ENCODE measurements at places on chromosomes 5 and 9. TPM values are rescaled to one million over a fixed set of nuclear protein-coding genes. Genes with fewer than 3 reads are reported as not detected.

DNA sequence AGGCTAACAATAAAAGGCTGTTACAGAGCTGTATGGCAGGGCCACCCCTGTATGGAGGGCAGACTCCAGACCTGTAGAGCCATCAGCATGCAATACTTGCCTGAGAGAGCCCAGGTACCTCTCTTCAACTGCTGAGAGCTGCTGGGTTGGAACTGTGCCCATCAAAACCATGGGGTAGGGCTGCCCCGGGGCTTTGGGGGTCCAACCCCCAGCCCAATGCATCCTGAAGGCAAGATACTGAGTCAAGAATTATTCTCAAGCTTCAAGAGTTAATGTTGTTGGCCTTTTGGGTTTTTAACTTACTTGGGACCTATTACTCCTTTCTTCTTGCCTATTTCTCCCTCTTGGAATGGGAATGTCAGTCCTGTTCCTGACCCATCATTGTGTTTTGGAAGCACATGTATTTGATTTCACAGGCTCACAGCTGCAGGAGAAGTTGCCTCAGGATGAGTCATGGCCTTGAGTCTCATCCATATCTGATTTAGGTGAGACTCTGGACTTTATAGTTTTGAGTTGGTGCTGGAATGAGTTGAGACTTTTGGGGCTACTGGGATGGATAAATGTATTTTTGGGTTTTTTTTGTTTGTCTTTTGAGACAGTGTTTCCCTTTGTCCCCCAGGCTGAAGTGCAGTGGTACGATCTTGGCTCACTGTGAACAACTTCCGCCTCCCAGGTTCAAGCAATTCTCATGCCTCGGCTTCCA, 21.0 kb upstream of the CDK7 start:
- no peaks in the 10 kb centered on the region for H3K27me3 ChIP-seq
- H3K36me3 ChIP-seq: no peaks in the 10 kb centered on the region
- peaks cover 3% of the 10 kb centered on the region for H3K4me1 ChIP-seq
- DNase-seq: no peak
- no peak overlapping the region for H3K4me3 ChIP-seq

DNA sequence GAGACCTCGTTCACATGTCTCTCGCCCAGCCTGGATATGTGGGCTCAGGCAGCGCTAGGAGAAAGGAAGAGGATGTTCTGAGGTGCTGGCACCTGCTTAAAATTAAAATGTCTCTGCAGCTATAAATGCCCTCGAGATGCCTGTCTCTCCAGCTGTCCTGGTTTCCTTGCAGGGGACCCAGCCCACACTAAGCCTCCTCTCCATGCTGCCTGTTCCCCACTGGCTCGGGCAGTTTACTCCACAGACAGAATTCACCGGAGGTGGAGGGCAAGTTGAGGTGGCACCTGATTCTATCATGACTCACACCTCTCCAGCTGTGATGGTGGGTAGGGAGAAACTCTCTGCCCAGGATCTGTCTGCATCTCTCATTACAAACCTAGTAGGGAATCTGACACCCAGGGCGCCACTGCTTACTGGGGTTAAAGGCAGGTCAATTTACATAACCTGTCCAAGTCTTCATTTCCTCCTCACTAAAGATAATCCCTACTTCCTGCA, 420.9 kb downstream of the SPOCK1 start:
- no peak overlapping the region for H3K4me3 ChIP-seq
- H3K27me3 ChIP-seq: no peaks in the 10 kb centered on the region
- no peak for DNase-seq
- no peaks in the 10 kb centered on the region for H3K4me1 ChIP-seq
- H3K36me3 ChIP-seq: no peaks in the 10 kb centered on the region

DNA sequence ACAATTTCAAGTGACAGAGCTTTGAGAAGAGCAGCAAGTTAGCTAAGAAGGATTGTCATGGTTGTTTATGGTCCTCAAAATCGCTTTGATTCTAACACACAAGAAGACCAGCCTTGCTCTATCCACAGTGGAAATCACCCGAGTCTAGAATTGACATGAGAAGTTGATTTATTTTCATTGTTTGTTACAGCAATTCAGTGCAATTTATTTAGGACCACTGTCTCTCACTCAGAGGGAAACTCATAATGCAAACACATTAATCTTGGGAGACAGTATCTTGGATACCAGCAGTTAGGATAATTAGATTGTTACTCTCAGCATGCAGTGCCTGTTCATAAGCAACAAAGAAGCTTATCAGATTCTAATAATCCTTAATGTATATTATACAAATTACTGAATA, 498.9 kb downstream of the NTRK2 start:
- no peaks in the 10 kb centered on the region for H3K27me3 ChIP-seq
- H3K36me3 ChIP-seq: no peaks in the 10 kb centered on the region
- H3K27ac ChIP-seq: no peak overlapping the region
- no peaks in the 10 kb centered on the region for H3K4me1 ChIP-seq
- DNase-seq: no peak

Gene FNBP1
- 18.5 TPM for total RNA-seq

DNA sequence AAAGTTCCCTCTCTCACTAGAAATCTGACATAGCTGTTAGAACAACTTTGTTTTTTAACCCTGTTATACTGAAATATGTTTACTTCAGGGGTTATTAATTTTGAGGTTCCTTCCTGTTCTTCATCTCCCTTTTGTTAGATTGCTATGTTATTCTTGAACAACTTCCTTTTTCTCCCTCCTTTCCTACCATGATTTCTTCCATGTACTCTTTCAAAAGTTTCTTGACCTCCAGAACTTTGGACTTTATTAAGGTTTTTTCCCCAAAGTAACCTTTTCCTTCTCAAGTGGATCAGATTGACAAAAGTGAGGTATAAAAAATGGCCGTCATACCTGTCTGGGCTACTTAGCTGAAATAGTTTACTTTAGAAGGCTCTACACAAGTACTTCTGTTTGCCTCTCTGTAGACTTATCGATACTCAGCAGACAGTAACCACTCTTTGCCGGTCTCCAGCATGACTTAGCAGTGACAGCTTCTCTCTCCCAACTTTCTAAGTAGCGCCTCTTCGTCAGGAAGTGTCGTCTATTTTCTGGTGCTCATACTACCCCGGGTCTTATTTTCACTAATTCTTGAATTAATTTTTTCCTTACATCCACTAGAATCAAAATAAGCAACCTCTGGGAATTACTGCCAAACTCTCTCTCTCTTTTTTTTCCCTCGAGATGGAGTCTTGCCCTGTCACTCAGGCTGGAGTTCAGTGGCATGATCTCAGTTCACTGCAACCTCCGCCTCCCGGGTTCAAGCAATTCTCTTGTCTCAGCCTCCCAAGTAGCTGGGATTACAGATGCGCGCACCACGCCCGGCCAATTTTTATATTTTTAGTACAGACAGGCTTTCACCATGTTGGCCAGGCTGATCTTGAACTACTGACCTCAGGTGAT, 19.7 kb downstream of the NFIL3 start:
- DNase-seq: no peak
- H3K36me3 ChIP-seq: peaks cover under 1% of the 10 kb centered on the region
- no peak overlapping the region for H3K27ac ChIP-seq
- no peaks in the 10 kb centered on the region for H3K27me3 ChIP-seq
- no peak overlapping the region for H3K4me3 ChIP-seq

DNA sequence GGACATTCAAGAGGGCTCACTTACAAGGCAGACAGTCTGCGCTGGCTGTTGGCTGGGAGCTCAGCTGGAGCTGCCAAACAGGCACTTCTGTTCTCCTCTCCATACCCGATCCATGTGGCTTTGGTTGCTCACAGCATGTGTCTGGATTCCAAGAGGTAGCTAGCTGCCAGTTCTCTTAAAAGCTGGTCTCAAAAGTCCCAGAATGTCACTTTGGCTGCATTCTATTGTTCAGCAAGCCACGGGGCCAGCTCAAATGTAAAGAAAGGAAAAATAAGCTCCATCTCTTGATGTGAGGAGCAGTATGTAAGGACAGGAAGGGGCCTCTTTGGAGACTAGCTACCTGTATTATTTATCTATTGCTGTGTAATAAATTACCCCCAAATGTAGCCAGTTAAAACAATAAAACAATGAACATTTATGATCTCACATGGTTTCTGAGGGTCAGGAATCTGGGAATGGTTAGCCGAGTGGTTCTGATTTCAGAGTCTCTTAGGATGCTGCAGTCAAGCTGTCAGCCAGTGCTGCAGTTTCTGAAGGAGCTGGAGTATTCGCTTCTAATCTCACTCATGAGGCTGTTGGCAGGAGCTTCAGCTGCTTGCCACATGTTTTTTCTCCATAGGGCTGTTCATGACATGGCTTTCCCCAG, 112.7 kb upstream of the CLINT1 start:
- no peaks in the 10 kb centered on the region for H3K27me3 ChIP-seq
- DNase-seq: no peak
- no peak overlapping the region for H3K4me3 ChIP-seq
- no peaks in the 10 kb centered on the region for H3K4me1 ChIP-seq
- no peaks in the 10 kb centered on the region for H3K36me3 ChIP-seq
- no peak overlapping the region for H3K27ac ChIP-seq

GRCh38 chr5:170606941-170607340, 103.1 kb downstream of the KCNIP1 start:
- DNase-seq: no peak
- H3K4me3 ChIP-seq: no peak overlapping the region
- H3K27ac ChIP-seq: no peak overlapping the region
- H3K27me3 ChIP-seq: no peaks in the 10 kb centered on the region

DNA sequence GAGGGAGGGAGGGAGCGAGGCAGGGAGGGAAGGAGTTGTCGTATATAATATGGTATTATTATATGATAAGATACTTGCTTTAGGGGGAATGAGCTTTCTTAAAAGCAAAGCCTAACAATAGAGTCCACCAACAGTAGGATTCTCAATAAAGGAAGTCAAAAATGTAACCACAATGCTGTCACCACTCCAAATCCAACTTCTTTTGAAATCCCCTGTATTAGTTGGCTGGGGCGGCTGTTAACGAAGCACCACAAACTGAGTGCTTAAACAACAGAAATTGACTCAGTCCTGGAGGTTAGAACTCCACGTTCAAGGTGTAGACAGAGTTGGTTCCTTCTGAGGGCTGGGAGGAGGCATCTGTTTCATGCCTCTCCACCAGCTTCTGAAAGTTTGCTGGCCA, 23.1 kb downstream of the GAS1 start:
- no peak for DNase-seq
- no peaks in the 10 kb centered on the region for H3K4me1 ChIP-seq
- H3K27ac ChIP-seq: no peak overlapping the region
- H3K27me3 ChIP-seq: no peaks in the 10 kb centered on the region
- no peaks in the 10 kb centered on the region for H3K36me3 ChIP-seq

DNA sequence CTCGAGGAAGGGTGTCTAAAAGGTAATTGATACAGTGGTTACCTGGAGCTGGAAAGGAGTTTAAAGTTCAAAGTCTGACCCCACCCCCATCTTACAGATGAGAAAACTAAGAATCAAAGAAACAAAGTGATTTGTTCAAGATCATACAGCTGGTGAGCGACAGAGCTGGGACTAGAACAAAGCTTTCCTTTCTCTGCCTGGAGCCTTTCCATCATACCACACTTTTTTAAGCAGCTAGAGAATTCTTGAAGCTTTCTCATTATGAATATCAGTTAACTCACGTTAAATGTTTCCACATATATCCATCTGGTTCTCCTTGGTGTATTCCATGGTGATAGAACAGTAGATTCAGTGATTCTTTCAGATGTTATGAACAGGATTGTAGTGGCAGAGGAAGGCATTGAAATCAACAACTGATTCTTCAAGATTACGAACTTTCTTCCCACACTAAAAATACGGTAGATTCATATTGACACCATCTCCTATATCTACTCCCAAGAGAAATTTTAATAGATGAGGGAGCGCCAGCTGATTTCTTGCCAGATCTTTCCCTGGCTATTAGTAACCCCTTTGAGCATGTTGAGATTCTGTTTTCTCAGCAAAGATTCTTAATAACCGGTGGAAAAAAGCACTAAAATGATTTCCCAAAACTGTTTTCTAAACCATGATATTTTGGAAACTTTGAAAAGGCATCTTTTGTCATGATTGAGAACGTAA, 233.7 kb downstream of the ADAMTSL1 start:
- no peak overlapping the region for H3K4me3 ChIP-seq
- no peaks in the 10 kb centered on the region for H3K27me3 ChIP-seq
- DNase-seq: no peak

DNA sequence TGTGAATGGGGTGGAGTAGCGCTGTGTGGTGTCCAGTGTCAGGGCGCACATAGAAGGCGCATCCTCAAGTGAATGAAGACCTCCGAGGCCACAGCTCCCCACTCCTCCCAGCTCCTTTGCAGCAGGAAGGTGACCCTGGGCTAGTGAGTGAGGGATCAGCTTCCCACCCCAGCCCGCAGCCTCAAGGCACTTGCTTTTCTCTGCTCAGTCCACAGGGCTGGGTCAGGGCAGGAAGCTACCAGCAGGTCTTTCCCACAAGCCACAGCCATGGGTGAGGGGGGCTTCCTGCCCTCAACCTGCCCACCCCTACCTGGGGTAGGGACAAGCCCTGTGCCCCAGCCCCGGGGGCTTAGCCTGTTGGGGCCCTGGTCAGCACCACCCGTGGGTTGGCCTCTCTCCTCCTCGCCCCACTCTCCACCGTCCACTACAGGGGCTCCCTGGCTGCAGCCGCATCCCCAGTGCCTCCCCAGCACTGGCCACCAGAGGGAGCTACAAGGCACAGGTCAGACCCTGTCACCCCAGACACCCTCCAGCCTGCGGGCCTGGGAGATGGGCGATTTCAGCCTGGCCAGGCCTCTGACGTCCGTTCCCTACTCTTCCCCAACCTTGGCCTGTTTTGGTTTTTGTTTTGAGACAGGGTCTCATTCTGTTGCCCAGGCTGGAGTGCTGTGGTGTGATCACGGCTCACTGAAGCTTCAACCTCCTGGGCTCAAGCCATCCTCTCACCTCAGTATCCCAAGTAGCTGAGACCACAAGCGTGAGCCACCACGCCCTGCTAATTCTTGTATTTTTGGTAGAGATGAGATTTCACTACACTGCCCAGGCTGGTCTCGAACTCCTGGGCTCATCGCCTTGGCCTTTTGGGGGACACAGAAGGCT, 1.3 kb upstream of the ABCA2 start:
- peaks cover 17% of the 10 kb centered on the region for H3K4me1 ChIP-seq
- no peaks in the 10 kb centered on the region for H3K36me3 ChIP-seq
- H3K27me3 ChIP-seq: no peaks in the 10 kb centered on the region

- H3K36me3 ChIP-seq: no peaks in the 10 kb centered on the region
- H3K4me1 ChIP-seq: no peaks in the 10 kb centered on the region
- H3K27me3 ChIP-seq: peaks cover 36% of the 10 kb centered on the region
Observed at GRCh38 chr9:77011973-77012821, 7.3 kb upstream of the FOXB2 start.

Gene IFNK
- not detected for total RNA-seq

DNA sequence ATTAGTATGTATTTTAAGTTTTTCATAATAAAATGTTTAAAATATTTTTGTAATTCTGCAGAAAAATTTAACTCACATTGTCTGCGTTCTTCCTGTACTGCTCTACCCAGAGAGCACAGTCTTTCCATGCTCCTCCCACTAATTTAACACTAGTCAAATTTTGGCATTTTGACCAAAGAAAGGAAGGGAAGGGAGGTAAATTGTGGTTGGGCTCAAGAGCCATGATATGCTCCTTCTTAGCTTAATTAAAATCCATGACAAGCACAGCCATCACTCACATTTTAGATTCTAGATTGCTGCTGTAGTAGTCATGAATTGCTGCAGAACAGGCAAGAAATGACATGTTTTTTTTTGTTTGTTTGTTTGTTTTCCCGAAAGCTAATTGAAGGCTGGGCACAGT, 98.4 kb downstream of the NLN start:
- H3K27ac ChIP-seq: no peak overlapping the region
- no peaks in the 10 kb centered on the region for H3K27me3 ChIP-seq
- DNase-seq: no peak
- H3K36me3 ChIP-seq: no peaks in the 10 kb centered on the region
- no peak overlapping the region for H3K4me3 ChIP-seq

GRCh38 chr9:16413509-16414016, 456.9 kb downstream of the BNC2 start:
- H3K4me3 ChIP-seq: no peak overlapping the region
- H3K27ac ChIP-seq: peak overlapping the region; percentile 30
- H3K36me3 ChIP-seq: no peaks in the 10 kb centered on the region
- peaks cover 2% of the 10 kb centered on the region for H3K27me3 ChIP-seq
